ENCODE measurements at places on chromosomes 2 and 18.

DNA sequence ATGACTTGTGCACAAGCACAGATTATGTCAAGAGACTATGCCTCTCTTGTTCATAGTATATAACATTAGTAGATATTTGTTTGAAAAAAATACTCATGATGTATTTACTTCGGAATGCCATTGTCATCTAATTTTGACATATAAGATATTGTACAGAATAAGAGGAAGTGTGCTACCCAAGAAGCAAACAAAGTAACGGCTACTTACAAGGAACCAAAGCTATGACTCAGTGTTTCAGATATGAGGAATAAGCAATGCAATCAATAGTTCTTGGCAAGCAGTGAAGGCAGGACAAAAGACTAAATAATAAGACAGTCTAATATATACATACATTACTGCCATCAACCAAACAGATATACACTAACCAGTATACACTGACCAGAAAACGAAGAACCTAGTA lies 256.3 kb downstream of the CCDC178 start:
- no peak for DNase-seq

- DNase-seq, result no peak
Measured at GRCh38 chr2:205712508-205712907, 30.2 kb downstream of the NRP2 start.

DNA sequence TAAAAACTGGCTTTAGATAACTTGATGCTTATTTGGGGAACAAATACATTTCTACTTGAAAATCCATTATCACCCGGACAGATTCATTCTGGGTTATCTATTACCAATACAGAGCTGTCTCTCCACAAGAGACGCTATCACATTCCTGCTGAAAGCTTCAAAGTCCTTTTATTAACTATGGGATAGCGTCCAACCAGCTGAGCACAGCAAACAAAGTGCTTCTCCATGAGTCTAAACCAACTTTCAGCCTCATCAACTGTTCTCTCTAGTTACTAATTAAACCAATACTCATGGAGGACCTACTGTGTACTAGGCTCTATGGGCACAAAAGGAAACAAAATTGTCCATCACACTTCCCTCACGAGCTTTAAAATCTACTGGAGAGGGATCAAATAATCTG lies 132.8 kb downstream of the L3MBTL4 start:
- no peak for DNase-seq

DNA sequence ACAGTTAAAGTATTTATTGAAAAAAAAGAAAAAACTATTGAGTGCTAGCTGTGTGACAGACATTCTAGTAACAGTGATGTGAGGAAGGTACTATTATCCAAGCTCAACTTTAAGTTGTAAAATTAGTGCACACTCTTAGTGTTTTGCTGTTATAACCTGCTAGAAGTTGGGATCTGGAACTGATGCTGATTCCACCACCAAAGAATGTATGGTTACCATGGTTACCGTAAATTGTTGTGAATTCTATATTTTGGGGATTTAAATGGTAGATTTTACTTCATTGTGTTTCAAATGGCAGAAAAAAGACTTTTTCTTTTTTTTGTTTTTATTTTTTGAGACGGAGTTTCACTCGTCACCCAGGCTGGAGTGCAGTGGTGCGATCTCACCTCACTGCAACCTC lies 5.3 kb downstream of the AGFG1 start:
- DNase-seq, result no peak

GRCh38 chr2:133265432-133265949 lies 302.8 kb downstream of the NCKAP5 start:
- DNase-seq, result peak; percentile 36

DNA sequence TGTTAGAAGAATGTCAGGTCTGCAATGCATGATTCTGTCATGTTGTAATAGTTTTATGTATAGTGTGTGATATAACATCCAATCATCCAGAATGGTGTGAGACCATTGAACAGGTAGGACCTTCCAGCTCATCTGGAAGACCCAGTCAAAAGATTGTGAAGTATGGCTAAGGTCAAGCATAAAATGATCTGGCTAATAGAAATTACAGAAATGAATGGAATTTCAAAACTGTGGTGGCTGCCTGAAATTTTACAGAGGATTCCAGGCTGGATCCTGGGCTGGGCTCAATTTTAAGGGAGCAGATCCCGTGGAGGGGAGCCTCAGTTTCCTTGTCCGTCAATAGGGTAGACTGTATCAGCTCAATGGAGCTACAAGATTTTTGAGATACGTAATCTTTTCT lies 39.1 kb downstream of the ACKR3 start:
- DNase-seq, result no peak

DNA sequence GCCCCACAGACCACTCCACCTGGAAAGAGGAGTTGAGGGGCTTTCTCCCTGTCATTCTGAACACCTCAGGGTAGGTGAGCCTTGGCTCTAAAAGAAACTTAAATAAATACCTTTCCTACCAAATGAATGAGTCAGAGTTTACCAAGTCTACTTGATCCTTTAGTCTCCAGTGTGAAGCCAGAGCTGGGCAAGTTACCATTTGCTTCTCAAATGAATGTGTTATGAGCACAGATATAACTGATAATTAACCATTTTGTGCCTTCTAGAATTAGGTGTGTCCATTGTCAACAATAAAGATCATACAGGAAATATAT lies 347.7 kb downstream of the KIAA1328 start:
- no peak for DNase-seq

DNA sequence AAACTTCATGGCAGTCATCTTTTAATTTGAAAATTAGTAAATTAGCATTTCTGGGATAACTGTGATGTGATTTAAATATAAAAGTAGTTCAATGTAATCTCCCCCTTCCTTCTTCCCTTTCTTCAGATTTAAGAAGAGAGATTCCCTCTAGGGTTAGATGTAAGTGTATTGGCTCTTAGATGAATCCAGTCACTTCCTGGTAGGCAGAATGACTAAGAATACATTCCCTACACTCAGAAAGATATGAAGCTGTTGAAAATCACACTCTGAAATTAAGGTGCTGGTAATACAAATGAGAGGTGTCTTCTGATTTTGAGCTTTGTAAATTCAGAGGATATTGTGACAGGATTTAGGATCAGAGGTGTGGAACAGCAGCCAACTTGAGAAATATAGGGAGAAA lies 71.6 kb downstream of the TDRD15 start:
- no peak for DNase-seq

GRCh38 chr2:71064754-71065621 lies 3.5 kb upstream of the NAGK start:
- DNase-seq, result peak; percentile 45

DNA sequence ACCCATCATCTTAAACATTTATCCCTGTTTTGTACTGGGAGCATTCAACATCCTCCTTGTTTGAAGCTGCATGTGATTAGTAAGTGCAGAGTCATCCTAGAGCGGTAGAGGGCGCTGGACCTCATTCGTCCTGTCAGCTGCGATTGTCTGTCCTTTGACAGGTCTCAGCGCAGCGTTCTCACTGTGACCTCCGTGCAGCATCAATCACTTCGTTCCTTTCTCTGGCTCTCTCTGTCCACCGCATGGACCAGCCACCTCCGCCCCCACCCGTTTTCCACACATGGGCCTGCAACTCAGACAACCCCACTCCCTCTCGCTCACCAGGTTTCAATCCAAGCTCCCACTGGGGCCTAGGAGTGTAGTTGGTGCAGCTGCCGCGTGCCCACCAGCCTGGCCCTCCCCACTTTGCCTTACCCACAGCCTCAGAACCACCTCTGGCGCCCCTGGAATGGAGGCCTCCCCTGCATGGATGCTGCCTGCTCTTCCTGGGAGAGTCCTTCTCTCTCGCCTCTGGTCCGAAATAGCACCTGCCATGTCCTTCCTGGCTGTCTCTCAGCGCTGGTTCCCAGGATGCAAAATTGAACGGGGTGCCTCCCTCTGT lies 90.5 kb downstream of the NDUFA10 start:
- peak; percentile 25 for DNase-seq

DNA sequence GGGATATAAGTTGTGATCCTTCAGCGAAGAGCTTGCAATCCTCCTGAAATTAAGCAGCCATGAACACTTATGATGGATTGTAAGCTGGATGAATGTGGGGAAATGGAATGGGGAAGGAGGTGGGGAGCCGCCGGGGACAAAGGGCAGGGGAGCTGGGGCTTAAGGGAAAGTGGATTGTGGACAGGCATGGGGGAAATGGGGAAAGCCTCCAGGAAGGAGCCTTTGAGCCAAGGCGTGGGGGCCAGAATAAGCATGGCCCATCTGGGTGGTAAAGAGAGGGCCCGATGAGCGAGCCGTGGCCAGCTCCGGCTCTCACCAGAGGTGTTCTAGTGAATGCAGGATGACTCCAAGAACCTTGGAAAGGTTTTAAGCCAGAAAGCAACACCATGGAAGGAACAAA lies 124.0 kb downstream of the SMAD7 start:
- peak; percentile 75 for DNase-seq

DNA sequence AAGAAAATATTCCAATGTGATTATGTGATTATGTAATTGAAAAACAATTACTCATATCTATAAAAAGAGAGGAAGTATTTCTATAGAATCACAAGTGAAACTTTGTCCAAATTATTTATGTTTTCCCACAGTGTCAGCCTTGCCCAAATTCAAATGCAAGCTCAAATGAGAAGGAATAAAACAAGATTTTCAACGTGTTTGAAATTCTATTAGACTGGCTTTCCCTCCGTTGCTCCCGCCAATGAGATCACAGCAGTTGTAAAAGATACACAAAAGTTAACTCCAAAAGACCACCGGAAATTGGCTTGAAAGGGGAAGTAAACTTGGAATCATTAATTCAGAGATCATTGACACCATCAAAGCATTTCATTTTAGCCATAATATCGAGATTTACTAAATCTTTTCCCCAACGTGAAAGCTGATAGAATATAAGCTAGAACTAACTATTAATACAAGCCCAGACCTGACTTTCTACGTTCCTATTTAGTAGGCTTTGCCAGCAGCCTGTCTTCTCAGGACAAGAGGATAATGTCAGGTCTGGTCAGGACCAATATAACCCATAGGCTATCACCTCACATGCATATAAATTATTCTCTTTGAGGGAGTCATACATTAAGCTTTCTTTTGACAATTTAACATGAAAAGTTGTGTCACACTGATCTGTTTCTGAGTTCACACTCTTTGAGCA lies 222.6 kb upstream of the CHAC2 start:
- no peak for DNase-seq

- peak; percentile 45 for DNase-seq
Measured at GRCh38 chr2:203394519-203395227, 66.5 kb downstream of the ABI2 start.

GRCh38 chr2:16038621-16039020 lies 98.3 kb downstream of the MYCN start:
- no peak for DNase-seq

GRCh38 chr2:136052369-136053362 lies 65.3 kb downstream of the CXCR4 start:
- DNase-seq, result peak; percentile 39

DNA sequence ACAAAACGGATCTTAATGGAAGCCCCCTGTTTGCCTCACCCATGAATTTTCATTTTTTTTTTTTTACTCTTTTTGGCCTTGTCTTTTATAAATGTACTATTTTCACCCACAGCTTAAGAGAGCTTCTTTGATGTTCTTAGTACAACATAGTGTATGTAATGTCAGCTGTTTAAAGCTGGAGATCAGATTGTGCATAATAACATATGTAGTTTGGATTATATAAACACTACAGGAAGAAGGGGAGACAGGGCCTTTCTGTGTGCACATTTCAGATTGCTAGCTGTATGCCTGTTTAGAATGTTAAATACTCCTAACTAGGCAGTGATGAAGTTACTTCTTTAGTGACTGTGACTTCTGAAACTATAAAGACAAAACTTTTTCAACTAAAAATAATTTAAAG lies 2.1 kb upstream of the TANC1 start:
- DNase-seq, result peak; percentile 29

DNA sequence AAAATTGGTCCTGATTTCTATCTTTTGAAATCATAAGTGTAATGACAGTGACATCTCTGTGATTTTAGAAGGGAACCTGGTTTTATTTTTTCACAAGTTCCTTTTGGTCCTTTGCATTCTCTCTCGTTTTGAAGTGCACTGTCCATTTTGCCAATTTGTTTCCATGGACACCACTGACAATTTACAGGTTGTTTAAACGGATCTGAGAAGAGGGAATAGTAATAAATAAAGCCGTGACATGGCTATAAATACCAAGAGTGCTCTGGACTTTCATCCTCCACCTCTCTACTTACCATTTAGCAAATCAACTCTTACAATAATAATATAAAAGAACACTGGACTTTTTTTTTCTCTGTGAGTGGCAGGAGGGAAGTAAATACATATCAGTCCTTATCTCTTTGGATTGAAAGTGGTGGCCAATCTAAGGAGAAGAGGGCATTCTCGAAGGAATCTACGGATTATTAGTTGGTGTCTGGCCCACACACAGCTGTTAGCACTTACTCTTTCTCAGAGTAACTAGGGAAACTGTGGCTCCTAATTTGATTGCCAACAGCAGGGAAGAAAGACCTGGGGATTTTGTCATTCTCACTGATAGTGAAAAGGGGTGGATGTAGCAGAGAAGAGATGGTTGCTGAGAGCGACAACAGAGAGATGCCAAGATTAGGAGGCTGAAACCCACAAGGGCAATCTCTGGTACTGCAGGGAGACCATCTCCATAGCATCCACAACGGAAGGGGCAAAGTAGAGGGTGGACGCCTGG lies 108.7 kb upstream of the FSHR start:
- DNase-seq, result no peak

GRCh38 chr2:122081751-122082150 lies 326.3 kb downstream of the TSN start:
- no peak for DNase-seq

- no peak for DNase-seq
Measured at GRCh38 chr18:49050452-49050851, 99.7 kb upstream of the SMAD7 start.

DNA sequence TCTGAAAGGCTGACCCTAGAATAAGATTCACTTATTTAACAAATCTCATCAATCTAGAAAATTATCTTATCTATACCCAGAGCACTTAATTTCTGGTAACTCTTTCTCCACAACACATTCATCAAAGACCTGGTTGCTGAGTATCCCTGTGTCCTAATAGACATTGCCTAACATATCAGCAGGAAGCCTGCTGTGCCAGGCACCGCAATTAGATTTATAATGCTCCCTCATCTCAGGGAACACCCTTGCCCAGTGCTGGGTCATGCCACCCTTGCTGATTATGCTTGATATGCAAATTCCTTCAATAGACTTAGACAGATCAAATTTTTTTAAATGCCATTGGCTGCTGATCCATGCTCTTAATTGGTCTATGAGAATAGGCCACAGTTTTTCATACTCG lies 3.8 kb downstream of the DSG1 start:
- DNase-seq, result no peak

All from umbilical cord (tissue), 2 donors.